H4 (cell line): ENCODE measurements at places on chromosomes 5 and 9. TPM values are rescaled to one million over a fixed set of nuclear protein-coding genes. Genes with fewer than 3 reads are reported as not detected.

- no peak for DNase-seq
Observed at GRCh38 chr5:85823462-85824426, 794.0 kb upstream of the COX7C start.

- DNase-seq: no peak
Observed at GRCh38 chr5:2181149-2181548, 298.4 kb upstream of the IRX4 start.

The ZMYND19 gene
- 21.3 and 26.8 TPM in 2 replicates for total RNA-seq

The KIF4B gene
- total RNA-seq: 0.02 TPM in 1 of 2 replicates, not detected in the other

DNA sequence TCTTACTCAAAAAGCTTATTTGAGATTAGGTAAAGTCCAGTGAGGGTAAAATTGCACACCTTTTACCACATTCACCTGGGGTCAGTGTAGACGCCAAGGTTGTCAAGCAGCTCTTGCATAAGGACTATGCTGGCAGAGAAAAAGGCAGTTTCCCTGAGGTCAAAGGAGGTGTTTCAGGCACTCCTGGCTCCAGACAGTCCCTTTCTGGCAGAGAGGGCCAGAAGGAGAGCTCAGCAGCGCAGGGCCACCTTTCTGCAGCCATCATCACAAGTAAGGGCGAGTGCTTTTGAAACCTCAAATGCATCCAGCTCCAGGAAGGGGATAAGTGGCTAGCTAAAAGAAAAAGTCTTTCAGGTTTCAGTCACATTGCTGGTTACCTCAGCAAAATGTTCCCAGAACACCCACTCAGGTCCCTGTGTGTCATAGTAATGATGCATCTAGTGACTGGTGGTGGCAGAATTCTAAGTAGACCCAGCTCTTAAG is 16.7 kb upstream of the IL13 start:
- no peak for DNase-seq

The TSSK1B gene
- total RNA-seq: not detected in 2 replicates

DNA sequence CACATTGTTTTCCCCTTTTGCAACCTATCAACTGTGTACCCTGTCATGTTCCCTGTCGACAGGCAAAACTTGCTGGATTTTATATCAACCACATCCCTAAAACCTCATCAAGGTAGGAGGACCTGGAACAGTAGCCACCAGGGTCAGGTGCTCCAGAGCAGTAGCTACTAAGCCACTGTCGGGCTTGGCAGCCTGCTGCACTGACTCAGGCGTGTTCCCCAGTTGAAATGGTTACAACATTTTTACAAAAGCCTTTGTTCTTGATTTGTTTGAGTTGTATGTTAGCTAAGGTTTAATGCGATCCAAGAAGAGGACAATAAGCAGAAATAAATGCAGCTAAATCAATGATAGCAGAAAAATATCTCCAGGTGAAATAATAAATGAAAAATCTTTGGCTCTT is 407.4 kb upstream of the TLE4 start:
- no peak for DNase-seq

The C7 gene
- 1.3 and 4.0 TPM in 2 replicates for total RNA-seq

The GNA14 gene
- 0.06 TPM in 1 of 2 replicates, not detected in the other for total RNA-seq
